ENCODE measurements at places on chromosomes 2 and 18.

DNA sequence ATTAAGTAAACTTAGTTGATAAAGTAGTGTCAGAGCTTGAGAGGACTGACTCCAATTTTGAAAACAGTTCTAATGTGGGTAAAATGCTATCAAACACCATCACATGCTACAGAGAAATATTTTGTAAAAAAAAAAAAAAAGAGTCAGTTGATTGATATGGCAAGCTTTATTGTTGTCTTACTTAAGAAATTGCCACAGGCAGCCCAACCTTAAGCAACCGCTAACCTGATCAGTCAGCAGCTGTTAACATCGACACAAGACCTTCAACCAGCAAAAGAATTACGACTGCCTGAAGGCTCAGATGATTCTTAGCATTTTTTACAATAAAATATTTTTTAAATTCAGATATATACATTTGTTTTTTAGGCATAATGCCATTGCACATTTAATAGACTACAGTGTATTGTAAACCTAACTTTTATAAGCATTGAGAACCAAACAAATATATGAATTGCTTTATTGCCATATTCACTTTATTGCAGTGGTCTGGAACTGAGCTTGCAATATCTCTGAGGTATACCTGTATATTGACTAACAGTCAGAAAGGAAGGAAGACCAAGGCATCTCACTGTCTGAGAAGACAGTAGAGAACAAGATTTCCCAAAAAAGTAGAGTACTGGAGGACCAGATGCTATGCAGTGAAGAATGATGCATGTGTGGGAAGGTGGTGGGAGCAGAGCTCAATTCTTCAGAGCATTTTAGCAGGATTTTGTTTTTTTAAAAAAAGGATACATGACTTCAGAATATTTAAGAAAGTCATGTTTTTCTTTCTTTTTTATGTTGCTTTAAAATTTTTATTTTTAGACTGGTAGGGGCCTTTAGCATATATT lies 973.8 kb upstream of the GYPC start:
- DNase-seq, result no peak

- peak; percentile 33 for DNase-seq
Measured at GRCh38 chr2:144183727-144184126, 336.2 kb downstream of the ZEB2 start.

GRCh38 chr18:66729442-66730239 lies 125.8 kb upstream of the CDH19 start:
- no peak for DNase-seq

DNA sequence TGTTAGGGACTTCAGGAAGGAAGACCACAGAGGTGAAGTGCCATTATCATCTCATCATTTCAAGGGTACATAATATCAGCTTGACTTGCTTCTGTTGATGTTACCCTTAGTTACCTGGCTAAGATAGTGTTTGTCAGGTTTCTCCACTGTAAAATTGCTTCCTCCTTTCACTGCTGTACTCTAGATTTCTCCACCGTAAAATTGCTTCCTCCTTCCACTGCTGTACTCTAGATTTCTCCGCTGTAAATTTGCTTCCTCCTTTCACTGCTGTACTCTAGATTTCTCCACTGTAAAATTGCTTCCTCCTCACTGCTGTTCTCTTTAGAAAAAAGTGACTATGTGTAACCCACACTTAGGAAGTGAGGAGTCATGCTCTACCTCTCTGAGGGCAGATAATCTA lies 1460.3 kb downstream of the SUCLG1 start:
- no peak for DNase-seq

GRCh38 chr2:201194097-201194496 lies 11.2 kb downstream of the CASP10 start:
- DNase-seq, result no peak

DNA sequence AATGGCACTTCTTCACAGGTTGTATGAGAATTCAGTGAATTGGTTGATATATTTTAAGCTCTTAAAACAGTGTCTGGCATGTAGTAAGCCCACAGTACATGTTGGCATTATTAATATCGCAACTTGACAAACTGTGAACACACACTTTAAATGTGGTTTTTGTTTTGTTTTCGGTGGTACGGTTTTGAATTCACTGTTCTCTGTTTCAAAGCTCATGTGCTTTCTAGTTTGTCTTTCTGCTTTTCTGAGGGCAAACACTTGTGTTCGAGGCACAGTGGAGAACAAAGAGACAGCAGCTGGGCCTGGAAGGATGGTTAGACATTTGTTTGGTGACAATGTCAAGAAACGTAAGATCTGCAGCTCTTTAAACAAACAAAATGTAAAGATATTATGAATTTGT lies 276.5 kb upstream of the MC4R start:
- DNase-seq, result no peak

DNA sequence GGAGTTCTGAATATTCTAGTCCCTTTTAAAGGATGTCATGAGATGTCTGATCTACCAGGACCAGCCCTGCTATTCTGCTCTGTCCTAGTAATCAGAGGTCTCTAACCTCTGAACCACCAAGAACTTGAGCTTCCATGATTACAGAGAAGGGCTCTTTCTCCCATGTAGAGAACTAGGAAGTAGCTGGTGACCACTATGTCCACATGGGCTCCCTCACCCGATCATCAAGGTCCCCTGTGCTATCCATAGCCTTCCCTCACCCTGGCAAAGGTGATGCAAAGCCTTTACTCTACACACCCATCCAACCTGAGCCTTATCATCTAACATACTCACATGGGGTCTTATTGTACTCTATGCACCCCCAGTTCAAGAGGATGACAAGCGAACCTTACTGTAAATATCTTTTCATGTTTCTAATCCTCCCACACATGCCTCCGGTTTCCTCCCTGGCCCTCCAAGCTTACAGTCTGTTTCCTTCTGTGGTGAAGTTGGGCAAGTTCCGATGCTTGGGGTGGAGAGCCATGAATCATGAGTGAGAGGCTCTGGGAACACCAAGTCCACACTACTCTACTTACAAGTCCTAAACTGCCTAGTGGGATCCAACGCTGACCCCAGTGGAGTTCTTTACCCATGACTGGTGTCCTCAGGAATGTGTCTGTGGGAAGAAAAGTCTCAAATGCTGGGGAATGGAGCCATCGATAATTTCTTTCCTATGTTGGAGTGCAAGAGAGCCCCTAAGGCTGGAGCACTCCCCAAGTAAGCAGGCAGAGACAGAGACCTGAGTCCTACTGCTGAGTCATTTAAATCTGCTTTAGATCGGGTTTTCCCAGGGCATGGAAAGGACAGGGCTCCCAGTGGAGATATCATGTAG lies 73.3 kb upstream of the KLF7 start:
- no peak for DNase-seq

- DNase-seq, result no peak
Measured at GRCh38 chr2:129296806-129297205, 682.7 kb upstream of the RAB6C start.

GRCh38 chr2:127574656-127575055 lies 39.2 kb downstream of the MYO7B start:
- no peak for DNase-seq

DNA sequence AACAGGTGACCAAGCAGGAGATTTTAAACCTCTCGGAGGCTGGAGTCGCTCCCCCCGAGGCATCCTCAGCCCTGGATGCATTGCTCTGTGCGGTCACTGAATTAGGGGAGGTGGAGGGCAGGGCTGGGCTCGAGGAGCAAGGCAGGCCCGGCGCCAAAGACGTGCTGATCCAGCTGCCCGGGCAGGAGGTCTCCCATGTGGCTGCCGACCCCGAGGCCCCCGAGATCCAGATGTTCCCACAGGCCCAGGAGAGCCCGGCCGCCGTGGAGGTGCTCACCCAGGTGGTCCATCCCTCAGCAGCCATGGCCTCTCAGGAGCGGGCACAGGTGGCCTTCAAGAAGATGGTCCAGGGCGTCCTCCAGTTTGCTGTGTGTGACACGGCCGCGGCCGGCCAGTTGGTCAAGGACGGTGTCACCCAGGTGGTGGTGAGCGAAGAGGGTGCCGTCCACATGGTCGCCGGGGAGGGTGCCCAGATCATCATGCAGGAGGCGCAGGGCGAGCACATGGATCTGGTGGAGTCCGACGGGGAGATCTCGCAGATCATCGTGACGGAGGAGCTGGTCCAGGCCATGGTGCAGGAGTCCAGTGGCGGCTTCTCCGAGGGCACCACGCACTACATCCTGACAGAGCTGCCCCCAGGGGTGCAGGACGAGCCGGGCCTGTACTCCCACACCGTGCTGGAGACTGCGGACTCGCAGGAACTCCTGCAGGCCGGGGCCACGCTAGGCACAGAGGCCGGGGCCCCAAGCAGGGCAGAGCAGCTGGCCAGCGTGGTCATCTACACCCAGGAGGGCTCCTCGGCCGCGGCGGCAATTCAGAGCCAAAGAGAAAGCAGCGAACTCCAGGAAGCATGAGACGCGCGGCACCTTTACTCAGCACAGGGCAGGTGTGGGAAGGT lies 145.1 kb downstream of the PTGR3 start:
- no peak for DNase-seq

DNA sequence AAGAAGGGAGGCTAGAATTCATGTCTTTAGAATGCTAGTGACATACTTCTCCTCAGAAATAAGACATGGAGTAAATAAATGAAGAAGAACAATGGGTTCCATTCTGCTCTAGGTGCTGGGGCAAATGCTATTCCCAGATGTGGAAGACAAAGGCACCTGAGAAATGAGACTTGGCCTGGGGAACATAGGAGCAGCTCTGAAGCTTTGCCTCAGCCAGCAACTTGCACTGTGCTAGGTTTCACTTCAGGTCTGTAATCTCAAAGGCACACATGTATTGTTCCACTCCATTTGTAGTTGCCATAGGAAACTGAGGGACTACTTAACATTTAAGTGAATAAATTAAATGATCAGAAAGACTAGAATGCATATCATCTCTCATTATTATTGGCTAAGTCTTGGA lies 538.9 kb upstream of the REG3G start:
- no peak for DNase-seq

GRCh38 chr2:142586693-142587580 lies 290.5 kb upstream of the KYNU start:
- DNase-seq, result no peak

DNA sequence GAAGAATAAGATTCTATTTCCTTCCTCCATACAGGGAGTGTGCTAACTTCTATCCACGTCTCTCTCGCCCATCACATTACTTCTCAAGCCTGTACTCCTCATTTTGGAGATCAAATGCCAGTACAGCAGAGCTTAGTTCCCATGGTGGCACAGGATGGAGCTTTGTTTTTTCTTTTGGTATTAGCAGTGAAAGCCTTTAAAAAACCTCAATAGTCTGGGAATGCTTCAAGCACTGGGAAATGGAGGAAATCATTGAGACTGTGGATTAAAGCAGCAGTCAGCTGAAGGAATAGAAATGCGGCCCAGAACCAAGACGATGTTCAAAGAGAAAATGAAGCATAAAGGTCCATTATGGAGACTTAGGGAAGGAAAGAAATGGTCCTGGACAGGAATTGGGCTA lies 102.3 kb downstream of the NRXN1 start:
- DNase-seq, result no peak

- DNase-seq, result no peak
Measured at GRCh38 chr2:171531836-171532450, 9.7 kb downstream of the CYBRD1 start.

DNA sequence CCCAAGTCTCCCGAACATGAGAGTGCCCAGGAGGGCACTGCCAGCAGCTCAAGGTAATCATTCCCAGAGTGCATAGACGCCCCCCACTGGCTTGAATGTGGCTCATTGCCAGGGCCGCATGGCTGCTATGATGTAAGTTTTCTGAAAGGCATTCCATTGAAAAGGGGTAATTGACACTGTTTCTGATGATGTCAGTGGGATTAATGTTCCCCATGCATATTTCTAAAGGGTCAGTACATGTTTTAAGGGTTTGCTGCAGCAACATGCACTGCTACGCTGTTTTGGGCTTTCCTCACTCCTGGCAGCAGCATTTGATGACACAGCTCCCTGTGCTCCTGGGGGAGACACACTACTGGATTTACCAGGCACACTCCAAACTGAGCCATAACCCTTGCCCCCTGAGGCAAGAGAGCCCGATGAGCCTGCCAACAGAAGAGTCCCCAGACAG lies 36.7 kb downstream of the KIAA2012 start:
- DNase-seq, result no peak

- no peak for DNase-seq
Measured at GRCh38 chr2:10325278-10326145, 22.8 kb downstream of the HPCAL1 start.

GRCh38 chr18:74669136-74669798 lies 71.6 kb downstream of the ZNF407 start:
- no peak for DNase-seq

- no peak for DNase-seq
Measured at GRCh38 chr18:12768625-12769024, 65.8 kb downstream of the PSMG2 start.

DNA sequence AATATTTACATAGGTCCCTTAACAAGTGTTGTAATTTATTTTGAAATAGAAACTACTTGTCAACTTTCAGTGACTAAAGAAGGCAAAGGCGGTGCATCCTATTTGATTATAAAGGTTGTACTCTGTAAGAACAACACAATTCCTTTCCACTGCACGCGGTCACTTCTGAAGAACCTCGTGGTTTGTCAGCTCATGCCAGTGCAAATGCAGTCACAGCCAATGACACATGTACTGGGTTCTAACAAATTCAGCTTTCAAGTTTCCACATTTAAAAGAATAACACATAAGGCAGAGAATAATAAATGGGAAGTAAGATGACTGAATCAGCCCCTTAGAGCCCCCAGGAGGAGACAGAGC lies 39.7 kb downstream of the CYB5A start:
- DNase-seq, result no peak

GRCh38 chr2:176140513-176141317 lies 10.6 kb upstream of the HOXD4 start:
- DNase-seq, result peak; percentile 60

DNA sequence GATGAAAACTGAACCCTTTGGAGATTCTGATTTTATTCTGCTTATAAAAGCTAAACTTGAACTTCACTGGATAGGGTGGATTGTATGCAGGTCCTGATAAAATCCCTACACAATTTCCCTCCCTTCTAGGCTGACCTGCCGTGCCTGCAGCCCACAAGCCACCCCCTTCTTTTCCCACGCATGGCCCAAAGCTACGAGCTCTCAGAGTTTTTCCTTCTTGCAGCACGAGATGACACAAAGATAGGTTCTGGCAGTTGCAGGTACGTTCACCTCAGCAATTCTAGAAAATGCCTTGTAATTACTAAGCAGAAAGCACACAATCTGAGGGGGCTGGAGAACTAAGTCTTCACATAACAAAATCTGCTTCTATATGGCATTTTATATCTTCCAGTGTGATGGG lies 110.6 kb upstream of the ATP8B1 start:
- no peak for DNase-seq

DNA sequence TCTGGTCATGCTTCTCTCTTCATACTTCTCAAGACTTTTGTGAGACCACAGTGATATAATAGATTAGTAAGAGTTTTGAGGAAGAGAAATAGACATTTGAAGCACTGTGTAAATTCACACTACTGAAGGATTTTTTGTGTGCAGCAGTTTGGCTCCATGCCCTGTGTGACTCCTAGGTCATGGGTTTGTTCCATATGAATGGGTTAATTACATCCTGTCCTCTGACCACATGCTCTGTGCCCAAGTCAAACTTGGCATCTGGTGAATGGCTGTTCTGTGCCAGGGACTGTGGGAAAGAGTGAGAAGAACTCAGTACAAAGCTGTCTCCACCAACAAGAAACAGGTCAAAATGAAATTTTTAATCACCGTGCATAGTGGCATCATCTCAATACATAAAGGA lies 304.0 kb downstream of the LNPK start:
- DNase-seq, result no peak

GRCh38 chr2:167756446-167756845 lies 490.9 kb downstream of the STK39 start:
- no peak for DNase-seq

Measured in activated CD8-positive, alpha-beta memory T cell treated with anti-CD3 and anti-CD28 coated beads for 48 hours (primary cell).